Endodermal cell (in vitro differentiated cells): ENCODE measurements at places on chromosomes 6 and 20. TPM values are rescaled to one million over a fixed set of nuclear protein-coding genes. Genes with fewer than 3 reads are reported as not detected.

FABP7 gene
- total RNA-seq, result 1.9 to 3.9 TPM (median 3.4 TPM) in 3 replicates

DNA sequence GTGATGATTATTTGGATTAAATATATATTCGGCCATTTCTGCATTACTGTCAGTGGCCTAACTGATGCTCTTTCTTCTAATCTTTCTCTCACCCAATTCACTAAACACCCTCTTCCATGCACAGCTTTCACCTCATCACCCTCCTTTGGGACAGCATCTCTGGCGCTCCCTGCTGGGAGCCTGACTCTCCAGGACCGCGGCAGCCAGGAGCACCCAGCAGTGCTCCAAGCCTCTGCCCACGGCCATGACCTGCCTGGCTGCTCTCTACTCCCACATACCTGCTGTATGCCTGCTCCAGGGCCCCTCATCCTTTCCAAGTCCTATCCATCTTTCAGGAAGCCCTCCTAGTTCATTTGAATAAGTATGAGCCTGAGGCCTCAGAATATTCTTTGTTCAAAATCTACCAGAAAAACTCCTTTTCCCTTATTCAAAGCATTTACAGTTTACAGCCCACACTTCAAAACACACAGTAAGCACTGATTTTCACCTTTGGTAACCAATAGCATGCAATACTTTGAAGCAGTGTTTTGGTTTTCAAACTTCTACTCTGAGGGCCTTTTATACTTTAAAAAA is 15.2 kb downstream of the CTCFL start:
- no peaks in the 10 kb centered on the region for H3K4me1 ChIP-seq
- no peak overlapping the region for H3K4me3 ChIP-seq
- no peak overlapping the region for H3K27ac ChIP-seq
- peaks cover 23% of the 10 kb centered on the region for H3K27me3 ChIP-seq
- H3K36me3 ChIP-seq, result no peaks in the 10 kb centered on the region

- DNase-seq, result no peak
- no peaks in the 10 kb centered on the region for H3K27me3 ChIP-seq
- no peak overlapping the region for H3K4me3 ChIP-seq
- H3K27ac ChIP-seq, result no peak overlapping the region
- H3K36me3 ChIP-seq, result no peaks in the 10 kb centered on the region
- H3K4me1 ChIP-seq, result no peaks in the 10 kb centered on the region
Observed at GRCh38 chr20:52039790-52040189, 151.8 kb downstream of the ZFP64 start.

- H3K36me3 ChIP-seq, result no peaks in the 10 kb centered on the region
- no peak for DNase-seq
- no peak overlapping the region for H3K4me3 ChIP-seq
- no peaks in the 10 kb centered on the region for H3K27me3 ChIP-seq
Observed at GRCh38 chr6:116307633-116308032, 27.9 kb upstream of the TSPYL1 start.

DNA sequence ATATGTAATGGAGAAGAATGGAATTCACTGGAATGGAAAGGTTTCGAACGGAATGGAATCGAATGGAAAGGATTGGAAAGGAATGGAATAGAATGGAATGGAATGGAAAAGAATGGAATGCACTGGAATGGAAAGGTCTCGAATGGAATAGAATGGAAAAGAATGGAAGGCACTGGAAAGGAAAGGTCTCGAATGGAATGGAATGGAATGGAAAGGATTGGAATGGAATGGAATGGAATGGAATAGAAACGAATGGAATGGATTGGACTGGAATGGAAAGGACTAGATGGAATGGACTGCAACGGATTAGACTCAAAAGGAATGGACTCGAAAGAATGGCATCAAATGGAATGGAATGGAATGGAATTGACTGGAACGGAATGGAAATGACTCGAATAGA is 20.5 kb upstream of the DEFB115 start:
- no peak for DNase-seq
- no peak overlapping the region for H3K27ac ChIP-seq
- H3K4me3 ChIP-seq, result peak overlapping the region; percentile 64
- H3K27me3 ChIP-seq, result no peaks in the 10 kb centered on the region
- H3K4me1 ChIP-seq, result no peaks in the 10 kb centered on the region

DNA sequence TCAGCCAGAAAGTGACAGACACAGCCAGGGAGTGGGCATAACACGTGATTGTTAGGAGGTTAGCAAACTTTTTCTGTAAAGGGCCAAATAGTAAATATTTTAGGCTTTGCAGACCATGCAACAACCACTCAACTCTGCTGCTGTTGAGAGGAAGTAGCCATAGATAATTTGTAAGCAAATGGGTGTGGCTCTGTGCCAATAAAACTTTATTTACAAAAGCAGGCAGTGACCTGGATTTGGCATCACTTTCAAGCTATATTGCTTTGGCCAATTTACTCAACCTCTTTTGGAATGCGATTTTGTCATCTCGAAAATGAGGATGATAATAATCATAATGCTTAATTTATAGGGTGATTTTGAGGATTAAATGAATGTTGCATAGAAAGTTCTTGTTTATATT is 152.6 kb downstream of the TSHZ2 start:
- no peak overlapping the region for H3K4me3 ChIP-seq
- no peak overlapping the region for H3K27ac ChIP-seq
- H3K27me3 ChIP-seq, result no peaks in the 10 kb centered on the region
- no peak for DNase-seq
- H3K4me1 ChIP-seq, result no peaks in the 10 kb centered on the region

GRCh38 chr6:90168693-90169131 is 127.9 kb downstream of the BACH2 start:
- H3K27ac ChIP-seq, result no peak overlapping the region
- H3K4me3 ChIP-seq, result no peak overlapping the region
- H3K36me3 ChIP-seq, result no peaks in the 10 kb centered on the region
- DNase-seq, result no peak
- H3K27me3 ChIP-seq, result no peaks in the 10 kb centered on the region
- no peaks in the 10 kb centered on the region for H3K4me1 ChIP-seq
